ENCODE measurements at places on chromosomes 1 and 21.

DNA sequence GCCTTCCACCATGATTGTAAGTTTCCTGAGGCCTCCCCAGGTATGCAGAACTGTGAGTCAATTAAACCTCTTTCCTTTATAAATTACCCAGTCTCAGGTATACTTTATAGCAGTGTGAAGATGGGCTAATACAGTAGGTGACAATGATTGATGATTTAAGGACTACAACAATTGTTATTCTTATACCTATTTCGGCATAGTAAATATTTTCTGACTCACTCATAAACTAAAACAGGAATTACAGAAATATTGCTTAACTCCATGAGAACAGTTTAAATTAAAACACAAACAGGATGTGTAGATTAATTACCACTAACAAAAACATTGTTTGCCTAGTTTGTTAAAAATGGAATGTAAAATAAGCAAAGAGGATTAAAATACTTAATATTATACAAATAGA lies 839.9 kb downstream of the LTN1 start:
- no peak for DNase-seq

DNA sequence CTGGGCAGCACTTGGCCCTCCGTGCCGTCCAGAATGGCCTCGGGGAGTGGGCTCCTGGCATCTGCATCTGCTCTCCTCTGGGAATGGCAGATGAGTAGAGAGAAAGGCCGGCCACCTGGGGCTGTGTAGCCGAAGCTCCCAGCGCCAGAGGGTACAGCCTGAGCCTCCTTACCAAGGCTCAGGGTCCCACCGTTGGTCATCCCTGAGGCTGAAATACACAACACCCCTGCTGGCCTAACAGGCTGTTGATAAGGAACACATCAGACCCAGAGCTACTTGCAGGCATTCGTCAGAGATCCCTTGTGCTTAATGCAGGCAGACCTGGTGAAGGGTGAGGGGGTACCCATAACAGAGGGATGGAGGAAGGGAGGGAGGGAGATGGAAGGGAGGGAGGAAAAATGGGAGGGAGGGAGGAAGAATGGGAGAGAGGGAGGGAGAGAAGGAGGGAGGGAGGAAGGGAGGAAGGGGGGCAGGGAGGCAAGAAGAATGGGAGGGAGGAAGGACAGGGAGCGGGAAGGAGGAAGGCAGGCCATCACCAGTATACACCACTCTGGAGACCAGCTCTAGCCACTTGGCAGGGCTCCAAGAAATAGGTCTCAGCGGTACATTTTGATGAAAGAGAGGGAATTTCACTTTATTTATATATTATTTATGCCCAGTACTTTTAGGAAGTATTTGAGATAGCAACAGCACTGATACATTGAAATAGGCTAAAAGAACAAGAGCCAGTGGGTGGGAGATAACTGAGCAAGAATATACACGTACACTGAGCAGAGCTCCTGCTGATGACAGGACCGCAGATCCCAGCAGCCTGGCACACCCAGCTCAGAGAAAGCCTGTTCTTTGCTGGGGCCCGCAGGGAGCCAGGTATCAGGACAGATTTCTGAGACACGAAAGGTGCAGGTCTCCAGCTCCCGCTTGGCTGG lies 315.0 kb upstream of the VAMP3 start:
- no peak for DNase-seq

DNA sequence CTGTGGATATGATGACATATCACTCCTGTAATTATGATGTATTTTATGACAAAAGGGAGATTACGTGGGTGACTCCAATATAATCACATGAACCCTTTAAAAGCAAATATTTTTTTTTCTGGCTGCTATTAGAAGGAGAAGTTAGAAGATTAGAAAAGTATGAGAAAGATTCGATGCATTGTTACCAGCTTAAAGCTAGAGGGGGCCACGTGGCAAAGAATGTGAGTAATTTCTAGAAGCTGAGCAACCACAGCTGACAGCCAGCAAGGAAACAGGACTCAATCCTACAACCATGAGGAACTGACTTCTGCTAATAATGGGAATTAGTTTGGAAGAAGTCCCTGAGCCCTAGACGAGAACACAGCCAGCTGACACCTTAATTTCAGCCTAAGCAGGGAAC lies 56.3 kb upstream of the C1orf87 start:
- no peak for DNase-seq

GRCh38 chr1:109657395-109657794 lies 1.5 kb downstream of the GSTM4 start:
- no peak for DNase-seq

Measured in activated CD4-positive, alpha-beta T cell treated with anti-CD3 and anti-CD28 coated beads, Interleukin-2, amount 50 U/mL, for 48 hours (primary cell).